ENCODE measurements at places on chromosomes 6 and 20. TPM values are rescaled to one million over a fixed set of nuclear protein-coding genes. Genes with fewer than 3 reads are reported as not detected.

- no peak for DNase-seq
Observed at GRCh38 chr6:170308761-170309160, 2.2 kb downstream of the FAM120B start.

- no peak for DNase-seq
Observed at GRCh38 chr20:62488470-62488869, 12.7 kb upstream of the GATA5 start.

- DNase-seq: no peak
Observed at GRCh38 chr20:7346026-7346425, 578.5 kb downstream of the BMP2 start.

- peak; percentile 70 for DNase-seq
Observed at GRCh38 chr20:36202891-36203338, 33.4 kb upstream of the AAR2 start.

GRCh38 chr6:30019819-30020218 is 41.2 kb upstream of the POLR1H start:
- DNase-seq: no peak

- DNase-seq: no peak
Observed at GRCh38 chr6:3882431-3882830, 33.3 kb downstream of the FAM50B start.

DNA sequence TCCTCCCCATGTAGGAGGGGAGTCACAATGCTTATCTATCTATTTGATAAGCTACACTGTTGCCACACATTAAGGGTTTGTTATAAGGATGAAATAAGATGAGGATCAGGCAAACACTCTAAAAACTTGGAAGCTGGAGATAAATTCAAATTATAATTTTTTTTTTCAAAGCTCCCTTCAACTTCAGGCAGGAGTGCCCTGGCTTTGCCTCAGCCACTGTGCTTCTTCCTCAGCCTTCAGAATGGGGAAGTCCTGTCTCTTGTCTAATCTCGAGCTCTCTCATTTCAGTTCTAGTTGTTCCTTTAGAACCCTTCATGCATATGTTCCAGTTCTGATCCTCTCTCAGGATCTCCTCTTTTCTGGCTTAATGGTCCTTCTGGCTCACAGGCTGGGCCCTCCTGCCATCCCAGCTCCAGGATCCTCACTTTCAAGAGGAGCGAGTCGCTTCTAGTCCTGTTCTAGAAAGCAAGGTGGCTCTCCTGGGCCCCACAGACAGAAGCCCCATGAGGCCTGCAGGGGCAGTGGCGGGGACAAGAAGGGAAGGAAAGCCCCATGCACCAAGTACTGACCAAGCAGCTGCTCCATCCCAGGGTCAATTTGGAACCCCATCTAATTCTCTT is 164.3 kb downstream of the VEGFA start:
- DNase-seq: no peak

DNA sequence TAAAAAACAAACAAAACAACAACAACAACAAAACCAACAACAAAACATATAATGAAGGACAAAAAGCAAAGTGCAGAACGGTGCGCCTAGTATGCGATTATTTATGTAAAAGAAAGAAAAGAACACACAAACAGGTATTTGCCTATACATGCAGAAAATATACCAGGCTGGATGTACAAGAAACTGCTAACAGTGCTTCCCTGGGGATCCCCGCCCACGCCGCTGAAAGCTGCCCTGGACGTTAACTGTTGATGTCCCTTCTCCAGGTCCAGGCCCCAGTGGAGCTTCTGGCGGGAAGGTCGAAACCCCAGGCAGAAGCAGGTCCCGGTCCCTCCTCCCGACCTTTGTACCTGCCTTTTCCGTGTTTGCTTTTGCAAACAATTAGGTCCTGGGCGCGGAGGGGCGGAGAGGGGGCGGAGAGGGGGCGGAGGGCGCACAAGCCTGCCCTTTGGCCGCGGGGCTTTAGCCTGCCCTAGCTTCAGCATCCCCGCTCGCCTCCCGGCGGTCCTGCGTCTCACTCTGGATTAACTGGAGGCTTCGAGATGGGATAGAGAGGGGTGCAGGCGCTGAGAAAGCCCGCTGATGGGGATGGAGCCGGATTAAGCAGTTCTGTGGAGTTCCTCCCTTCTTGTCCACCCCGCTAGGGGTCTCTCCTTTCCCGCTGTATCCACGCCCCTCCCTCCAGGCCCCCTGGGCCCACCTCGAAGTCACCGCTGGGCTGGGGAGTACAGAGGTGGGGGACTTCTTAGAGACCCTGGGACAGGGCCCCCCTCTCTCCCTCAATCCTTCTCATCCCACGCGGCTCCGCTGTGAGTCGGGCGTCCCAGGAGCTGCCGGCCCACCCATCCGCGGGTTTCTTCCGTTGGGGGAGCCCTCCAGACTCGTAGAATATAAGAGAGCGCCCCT is 8.2 kb upstream of the AHCY start:
- DNase-seq: no peak

GRCh38 chr6:148874698-148875293 is 128.0 kb downstream of the UST start:
- no peak for DNase-seq

- DNase-seq: no peak
Observed at GRCh38 chr20:50413088-50413500, 97.1 kb upstream of the PTPN1 start.

- no peak for DNase-seq
Observed at GRCh38 chr6:141752677-141753076, 380.0 kb upstream of the GJE1 start.

DNA sequence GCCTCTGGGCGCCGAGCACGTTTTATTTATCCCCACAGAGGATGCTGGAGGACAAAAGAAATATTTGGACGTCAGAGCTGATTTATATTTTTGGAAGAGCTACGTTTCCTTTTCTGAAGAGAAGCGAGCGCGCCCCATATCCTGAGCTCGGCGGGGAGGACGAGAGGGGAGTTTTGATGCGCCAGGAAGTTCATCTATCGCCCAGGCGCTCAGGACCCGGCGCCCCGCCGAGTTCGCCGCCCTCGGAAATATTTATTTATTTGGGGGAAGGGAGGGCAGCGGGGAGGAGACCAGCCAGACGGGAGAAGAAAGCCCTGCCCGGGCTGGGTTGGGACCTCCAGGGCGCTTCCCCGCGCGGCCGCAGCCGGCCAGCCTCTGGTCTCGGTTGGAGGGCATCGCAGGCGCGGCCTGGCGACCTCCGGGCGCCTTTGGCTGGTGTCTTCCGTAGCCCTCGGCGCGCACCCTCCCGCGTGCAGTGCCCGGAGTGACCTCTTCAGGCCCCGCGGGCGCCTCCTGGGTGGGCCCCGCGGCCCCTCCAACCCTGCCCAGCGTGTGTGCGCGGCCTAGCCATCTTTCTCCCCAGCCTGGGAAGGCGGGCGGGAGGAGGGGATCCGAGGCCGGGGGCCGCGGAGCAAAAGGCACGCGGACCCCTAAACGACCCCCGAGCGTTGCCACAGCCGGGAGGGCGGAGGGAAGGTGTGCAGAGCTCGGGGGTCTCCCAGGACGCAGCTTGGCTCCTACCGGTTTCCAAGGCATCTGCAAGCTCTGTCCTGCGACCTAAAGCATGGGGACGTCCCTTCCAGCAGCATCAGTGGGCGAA is 5.4 kb upstream of the FOXF2 start:
- no peak for DNase-seq

DNA sequence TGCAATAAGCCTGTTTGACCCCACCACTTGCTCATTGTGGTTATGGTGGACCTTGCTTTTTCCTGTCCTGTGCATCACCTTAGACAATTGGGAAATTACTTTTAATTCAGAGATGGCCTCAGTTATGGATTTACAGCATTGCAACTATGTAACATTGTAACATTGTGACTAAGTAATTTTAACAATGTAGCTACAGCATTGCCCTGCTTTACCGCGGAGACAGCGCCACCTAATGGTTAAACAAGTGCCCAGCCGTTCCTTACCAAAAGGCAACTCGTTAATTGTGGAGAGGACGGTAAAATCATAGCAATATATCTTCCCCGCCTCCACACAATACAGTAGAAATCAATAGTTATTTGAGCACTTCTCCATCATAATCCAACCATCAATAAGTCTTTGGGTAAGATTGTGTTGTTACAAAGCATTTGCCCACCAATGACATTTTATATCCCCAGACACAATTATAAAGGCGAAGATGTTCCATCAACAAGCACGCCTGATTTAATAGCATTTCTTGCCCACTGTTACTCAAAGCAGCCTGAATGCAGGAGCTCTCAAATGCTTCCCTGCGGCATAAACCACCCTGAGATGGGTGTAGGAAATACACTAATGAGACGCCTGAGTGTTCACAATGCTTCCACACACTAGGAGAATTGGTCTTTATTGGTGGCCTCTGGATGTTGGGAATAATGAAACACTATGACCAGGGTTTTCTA is 93.7 kb downstream of the PROKR2 start:
- peak; percentile 44 for DNase-seq

- no peak for DNase-seq
Observed at GRCh38 chr6:160995271-160995670, 3.7 kb downstream of the MAP3K4 start.

DNA sequence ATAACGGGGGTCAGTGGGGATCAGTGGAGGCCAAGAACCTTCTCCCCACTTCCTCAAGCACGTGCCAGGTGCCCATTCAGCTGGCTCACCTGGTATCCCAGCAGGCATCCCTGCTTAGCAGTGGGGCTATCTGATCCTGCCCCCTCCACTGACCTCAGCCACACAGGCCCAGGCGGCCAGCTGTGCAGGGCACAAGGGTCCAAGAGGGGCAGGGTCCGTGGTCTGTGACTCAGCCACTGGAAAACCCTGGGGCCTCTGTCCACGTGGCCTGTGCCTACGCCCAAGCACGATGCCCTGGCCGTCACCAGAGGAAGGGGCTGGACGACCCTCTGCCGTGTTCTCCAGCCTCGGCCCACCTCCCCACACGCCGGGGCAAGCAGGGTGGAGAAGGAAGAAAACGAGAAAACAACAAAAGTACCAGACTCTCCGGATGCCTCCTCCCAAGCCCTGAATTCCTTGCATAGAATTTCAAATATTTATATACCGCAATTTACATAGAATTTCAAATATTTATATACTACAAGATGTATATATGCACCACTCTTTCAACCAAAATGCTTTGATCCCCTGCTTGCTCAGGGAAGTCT is 12.1 kb downstream of the PXDC1 start:
- no peak for DNase-seq

GRCh38 chr6:114762145-114762544 is 419.3 kb upstream of the HS3ST5 start:
- no peak for DNase-seq

DNA sequence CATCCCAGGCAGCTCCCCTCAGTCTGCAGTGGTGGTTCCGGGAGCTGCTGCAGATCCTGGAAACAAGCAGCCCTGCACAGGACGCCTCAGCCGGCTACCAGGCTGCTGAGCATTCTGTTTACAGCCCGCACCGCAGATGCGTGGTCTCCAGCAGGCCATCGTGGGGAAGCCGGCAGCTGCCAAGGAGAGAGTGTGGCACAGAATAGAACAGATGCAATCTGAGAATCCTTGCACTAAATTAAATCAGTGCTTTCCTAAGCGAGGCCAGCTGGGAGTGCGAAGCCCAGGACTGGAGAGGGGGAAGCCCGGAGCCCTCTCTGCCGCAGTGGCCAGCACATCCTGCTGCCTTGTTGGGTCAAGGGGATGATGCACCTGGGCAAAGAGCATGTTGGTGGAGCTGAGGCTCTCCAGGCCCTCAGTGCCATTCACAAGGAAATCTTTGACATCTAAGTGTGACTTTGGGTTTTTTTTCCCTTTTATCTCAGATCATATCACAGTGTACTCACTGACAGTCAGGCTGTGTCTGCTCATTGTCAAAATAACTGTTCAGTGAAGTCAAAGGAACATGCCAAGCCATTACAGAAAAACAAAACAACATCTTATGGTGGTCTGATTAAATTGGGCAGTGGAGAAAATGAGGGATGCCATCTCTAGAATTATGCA is 118.1 kb downstream of the SYNDIG1 start:
- DNase-seq: no peak

DNA sequence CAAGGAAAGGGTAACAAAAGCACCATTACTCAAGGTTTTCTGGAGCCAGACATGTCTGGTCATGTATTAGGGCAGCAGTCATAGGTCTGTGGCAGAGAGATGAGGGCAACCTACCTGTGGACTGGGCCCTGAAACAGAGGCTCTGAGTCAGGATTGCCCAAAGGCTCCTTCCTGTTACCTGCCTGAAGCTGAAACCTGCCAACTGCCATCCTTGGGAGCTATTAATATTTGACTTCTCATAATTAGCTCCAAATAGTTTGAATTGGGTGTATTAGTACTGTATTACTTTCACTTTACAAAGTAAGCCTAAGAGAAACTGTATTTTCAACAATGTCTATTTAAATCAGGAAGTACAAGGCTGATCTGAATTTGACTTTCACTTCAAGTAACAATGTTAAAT is 72.0 kb upstream of the TBX18 start:
- DNase-seq: no peak

- DNase-seq: no peak
Observed at GRCh38 chr6:38687549-38687948, 15.4 kb downstream of the GLO1 start.

DNA sequence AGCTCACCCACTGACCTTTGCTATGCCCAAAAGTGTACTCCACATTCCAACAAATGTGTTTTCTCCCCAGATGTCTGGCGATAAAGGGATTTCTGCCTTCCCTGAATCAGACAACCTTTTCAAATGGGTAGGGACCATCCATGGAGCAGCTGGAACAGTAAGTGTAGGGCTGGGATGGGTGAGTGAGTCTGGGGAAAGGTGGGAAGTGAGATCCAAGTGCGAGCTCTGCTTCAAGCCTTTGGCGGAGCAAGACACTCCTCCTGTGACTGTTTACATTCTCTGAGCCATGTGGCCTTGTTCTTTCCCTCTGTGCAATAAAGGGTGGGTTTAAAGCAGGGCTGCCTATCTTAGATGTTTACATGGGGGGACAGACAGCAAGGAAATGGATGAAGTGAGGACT is 1.9 kb downstream of the UBE2C start:
- no peak for DNase-seq

The TREM1 gene
- total RNA-seq: 0.30 TPM

The TM9SF4 gene
- total RNA-seq: 42.5 TPM

The CTCFL gene
- not detected for total RNA-seq

The CLVS2 gene
- not detected for total RNA-seq

The PSORS1C1 gene
- 0.19 TPM for total RNA-seq

The DLL1 gene
- 4.0 TPM for total RNA-seq

The SYTL3 gene
- total RNA-seq: 97.8 TPM

The CEP162 gene
- total RNA-seq: 6.8 TPM

The LIN28B gene
- 0.18 TPM for total RNA-seq

The RAET1E gene
- total RNA-seq: not detected

The CALHM6 gene
- total RNA-seq: 5.6 TPM
